ENCODE measurements at places on chromosomes 6 and 20.

DNA sequence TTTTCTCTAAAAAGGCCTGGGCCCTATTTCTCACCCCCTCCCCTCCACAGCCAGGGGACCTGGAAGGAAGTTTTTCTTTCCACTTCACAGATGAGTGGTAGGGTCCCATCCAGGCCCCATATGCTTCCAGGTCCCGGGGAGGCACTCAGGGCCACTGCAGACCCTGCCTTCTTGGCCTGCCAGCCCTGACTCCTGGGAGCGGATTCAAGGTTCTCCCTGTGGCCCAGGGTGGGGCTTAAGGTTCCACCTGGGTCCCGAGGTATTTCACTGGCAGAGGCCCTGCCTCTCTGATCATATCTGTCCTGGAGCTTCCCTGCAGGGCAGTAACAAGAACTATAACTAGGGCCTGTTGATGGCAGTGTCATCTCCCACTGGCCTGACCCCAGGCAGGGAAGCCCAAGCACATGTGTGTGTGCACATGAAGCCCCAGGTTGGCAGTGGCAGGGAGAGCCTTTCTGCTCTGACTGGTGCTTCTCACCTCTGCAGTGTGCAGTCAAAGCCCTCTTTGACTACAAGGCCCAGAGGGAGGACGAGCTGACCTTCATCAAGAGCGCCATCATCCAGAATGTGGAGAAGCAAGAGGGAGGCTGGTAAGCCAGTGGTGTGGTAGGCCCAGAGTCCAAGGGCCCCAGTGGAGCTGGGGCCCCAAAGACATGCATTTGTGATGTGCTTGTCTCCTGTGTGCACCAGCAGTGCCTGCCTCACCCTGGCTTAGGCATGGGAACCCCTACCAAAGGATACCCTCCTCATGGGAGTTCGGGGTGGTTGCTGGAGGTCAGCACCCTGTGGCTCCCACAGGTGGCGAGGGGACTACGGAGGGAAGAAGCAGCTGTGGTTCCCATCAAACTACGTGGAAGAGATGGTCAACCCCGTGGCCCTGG is 31.2 kb downstream of the PLCG1 start:
- no peak for DNase-seq

- no peak for DNase-seq
Measured at GRCh38 chr6:96302991-96303390, 218.6 kb upstream of the UFL1 start.

DNA sequence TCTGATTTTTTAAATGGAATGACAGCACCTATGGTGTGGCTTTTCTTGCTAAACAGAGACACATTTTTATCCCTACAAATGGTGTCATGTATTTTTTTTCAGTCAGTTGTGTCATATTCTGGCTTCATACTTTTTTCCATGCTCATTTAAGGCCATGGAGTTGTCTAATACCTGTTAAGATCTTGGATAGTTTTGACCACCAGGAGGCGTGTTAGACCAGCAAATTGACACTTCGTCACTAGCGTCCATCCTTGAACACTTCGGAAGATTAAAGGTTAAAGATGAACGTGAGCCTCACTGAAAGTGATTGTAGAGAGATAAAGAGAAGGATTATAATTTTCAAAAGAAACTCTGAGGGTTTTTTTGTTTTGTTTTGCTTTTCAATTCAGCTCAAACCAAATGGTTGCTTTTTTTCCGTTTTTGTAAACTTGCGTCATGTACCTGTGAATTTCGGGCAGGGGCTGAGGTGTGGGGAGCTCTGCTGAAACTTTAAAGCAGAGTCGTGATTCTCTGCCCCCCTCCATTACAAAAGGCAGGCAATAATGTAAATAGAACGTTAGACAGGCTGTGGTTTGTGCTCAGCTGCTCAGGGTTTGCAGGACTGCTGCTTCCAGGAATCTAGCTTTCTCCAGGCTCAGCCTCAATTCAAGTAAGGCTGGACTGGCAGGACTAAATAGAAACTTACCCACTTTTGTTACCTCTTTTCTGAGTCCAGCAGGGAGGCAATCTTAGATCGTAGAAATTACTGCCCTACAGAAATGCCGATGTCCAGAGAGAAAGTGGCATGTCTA is 245.1 kb downstream of the FOXA2 start:
- peak; percentile 4 for DNase-seq

- DNase-seq = no peak
Measured at GRCh38 chr20:59316911-59317731, 16.7 kb downstream of the EDN3 start.

GRCh38 chr20:56411759-56412472 is at the start of gene CASS4:
Gene CASS4 (plus strand): TSS chr20:56412260. CDS start chr20:56412459, 199 bp downstream.
- DNase-seq = no peak

GRCh38 chr6:5379647-5380242 is 118.4 kb downstream of the FARS2 start:
- DNase-seq = no peak

- no peak for DNase-seq
Measured at GRCh38 chr20:33240923-33241322, 5.1 kb downstream of the BPIFA1 start.

DNA sequence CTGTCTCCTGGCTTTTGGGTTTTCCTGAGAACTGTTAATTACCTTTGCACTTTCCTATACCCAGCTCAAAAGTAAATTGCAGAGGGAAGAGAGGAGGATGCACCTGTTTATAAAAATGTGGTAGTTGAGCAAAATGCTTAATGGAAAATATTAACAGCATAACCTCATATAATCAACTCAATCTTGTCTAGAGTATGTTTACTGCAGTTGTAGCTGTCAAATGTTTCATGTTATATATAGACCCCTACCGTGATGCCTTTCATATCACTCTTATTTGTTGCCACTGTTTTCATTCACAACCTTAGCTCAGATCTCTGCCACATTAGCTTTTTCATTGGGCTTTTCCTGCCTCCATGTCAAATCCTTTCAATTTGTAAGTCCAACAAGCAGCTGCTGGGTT is 36.0 kb downstream of the ANKRD6 start:
- no peak for DNase-seq

GRCh38 chr6:14035071-14035847 is 82.3 kb upstream of the CD83 start:
- DNase-seq = no peak

GRCh38 chr6:153162646-153163045 is 31.6 kb upstream of the RGS17 start:
- DNase-seq = no peak

- DNase-seq = no peak
Measured at GRCh38 chr6:135224037-135224647, 43.0 kb downstream of the MYB start.

DNA sequence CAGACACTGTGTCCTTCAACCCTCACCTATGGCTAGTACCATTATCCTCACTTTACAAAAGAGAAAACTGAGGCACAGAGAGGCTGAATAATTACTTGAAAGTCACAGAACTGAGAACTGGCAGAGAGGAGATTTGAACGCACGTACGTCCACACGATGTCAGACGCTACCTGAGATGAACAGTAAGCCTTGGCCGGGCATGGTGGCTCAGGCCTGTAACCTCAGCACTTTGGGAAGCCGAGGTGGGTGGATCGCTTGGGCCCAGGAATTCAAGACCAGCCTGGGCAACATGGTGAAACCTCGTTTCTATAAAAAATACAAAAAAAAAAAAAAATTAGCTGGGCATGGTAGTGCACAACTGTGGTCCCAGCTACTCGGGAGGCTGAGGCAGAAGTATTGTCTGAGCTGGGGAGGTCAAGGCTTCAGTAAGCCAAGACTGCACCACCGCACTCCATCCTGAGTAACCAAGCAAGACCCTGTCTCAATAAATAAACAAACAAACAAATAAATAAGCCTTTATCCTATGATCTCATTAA is 20.5 kb downstream of the GMDS start:
- DNase-seq = no peak

DNA sequence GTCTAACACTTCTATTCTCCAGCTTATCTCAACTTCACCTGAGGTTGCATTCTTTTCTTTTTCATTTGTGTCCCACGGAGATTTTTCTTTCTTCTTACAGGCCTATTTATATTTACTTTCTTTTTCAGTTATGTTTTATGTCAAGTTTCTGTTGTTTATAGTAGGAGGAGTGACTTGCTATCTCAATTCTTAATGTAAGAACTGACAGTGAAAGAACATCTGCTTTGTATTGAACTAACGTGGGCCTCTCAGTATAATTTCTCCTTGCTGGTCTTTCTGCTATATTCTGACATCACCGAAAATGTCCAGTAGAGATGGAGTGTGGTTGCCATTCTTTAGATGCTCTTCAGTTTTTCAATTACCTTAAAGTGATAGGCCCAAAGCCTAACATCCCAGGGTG is 521.7 kb downstream of the EPM2A start:
- DNase-seq = no peak

- DNase-seq = no peak
Measured at GRCh38 chr6:97462031-97462430, 179.0 kb upstream of the MMS22L start.

DNA sequence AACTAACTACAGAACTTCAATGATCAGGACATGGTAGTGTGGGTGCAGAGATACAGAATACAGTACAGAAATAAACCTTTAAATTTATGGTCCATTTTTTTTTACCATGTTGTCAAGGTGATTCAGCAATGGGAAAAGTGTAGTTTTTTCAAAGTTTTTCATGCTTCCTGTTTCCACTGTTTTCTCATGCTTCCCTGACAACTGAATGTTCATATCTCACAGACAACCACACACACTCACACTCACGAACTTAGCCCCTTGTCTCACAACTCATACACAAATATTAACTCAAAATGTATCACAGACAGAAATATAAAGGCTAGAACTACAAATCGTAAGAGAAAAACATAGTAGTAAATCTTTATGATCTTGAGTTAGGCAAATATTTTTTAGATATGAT is 232.6 kb upstream of the CDYL start:
- DNase-seq = no peak

DNA sequence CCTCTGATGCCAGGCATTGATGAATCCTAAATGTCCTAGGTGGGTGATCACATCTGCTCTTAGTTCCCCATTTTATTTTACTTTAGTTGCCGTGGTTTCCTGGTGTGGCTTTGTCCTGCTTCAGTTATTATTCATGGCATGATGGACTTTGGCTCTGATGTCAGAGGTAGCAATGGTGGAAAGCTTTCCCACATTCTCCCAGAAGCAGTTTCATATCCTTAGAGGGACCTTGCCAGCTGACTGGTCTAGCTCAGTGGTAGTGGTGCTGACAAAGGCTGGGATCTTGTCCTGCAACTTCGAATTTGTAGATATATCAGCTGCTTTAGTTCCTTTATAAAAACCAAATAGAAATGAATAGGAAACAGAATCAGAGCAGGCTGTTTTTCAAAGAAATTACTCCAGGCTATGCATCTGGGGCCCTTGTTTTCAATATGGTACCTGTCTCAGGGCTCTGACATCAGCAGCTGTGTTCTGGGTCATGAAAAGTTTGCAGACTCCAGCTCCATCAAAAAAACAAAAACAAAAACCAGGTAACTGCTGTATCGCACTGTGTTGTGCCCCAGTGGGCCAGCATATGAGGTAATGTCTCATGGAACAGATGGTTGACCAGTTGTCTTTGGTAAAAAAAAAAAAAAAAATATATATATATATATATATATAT is 133.7 kb downstream of the PLCB4 start:
- DNase-seq = no peak

DNA sequence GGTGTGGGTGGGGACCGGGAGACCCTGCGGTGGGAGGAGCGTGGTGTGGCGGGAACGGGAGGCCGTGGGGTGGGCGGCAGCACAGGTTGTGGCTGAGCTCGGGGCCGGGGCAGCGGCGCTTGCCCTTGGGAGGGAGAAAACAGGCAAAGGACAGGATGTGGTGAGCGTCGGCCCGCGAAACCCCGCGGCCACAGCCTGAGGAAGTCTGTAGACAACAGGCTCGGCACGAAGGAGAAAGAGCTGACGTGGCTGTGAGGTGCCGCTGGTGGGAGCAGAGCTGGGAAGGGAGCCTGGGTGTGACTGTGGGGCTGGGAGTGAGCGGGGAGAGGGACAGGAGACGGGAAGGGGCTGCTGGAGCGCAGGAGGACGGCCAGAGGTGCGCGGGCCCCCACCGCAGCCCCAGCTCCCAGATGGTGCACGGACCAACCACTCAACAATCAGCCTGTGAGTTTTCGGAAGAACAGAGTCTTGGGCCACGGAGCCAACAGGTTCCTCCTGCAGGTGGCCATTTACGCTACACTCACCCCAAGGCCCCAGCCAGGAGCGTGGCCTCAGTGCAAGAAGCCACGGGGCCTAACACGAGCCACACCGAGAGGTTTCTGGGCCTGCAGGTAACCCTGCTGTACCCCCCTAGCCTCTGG is 202.8 kb downstream of the DLL1 start:
- DNase-seq = no peak

GRCh38 chr6:8100159-8100854 is 2.0 kb downstream of the EEF1E1 start:
- no peak for DNase-seq

- no peak for DNase-seq
Measured at GRCh38 chr6:88650029-88650619, 313.3 kb downstream of the RNGTT start.

GRCh38 chr6:125067552-125067951 is 86.0 kb upstream of the TPD52L1 start:
- DNase-seq = no peak

All from substantia nigra (tissue), 51 donors.